ENCODE measurements at places on chromosomes 4 and X. TPM values are rescaled to one million over a fixed set of nuclear protein-coding genes. Genes with fewer than 3 reads are reported as not detected.

The ARX gene
- not detected for total RNA-seq

The NAT8L gene
- not detected for total RNA-seq

DNA sequence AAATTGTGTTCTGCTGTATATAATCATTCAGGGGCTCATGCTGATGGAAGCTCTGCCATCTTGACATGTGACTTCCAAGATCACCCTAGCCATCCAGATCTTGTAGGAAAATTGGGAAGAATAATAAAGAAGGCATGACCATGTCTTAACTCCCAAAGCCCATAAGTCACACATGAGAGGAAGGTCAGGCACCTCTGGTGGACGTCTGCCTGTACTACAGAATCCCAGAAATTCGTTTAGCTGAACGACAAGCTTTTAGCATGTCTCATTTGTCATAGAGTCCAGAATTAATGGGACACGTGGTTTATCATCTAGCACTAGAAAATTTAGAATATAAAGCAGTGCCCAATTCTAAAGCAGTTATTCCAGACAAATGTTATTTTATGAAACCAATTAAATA is 212.7 kb downstream of the CENPC start:
- H3K36me3 ChIP-seq = no peaks in the 10 kb centered on the region
- H3K4me1 ChIP-seq = no peaks in the 10 kb centered on the region
- no peak overlapping the region for H3K27ac ChIP-seq
- no peak for DNase-seq
- no peak overlapping the region for H3K4me3 ChIP-seq

GRCh38 chr4:186348433-186348832 is 82.4 kb downstream of the F11 start:
- no peak overlapping the region for H3K27ac ChIP-seq
- H3K4me3 ChIP-seq = no peak overlapping the region
- no peaks in the 10 kb centered on the region for H3K36me3 ChIP-seq
- no peak for DNase-seq
- no peaks in the 10 kb centered on the region for H3K27me3 ChIP-seq

GRCh38 chr4:141090473-141090872 is 42.8 kb downstream of the RNF150 start:
- no peaks in the 10 kb centered on the region for H3K36me3 ChIP-seq
- no peak overlapping the region for H3K27ac ChIP-seq
- no peak overlapping the region for H3K4me3 ChIP-seq
- no peak for DNase-seq
- H3K27me3 ChIP-seq = no peaks in the 10 kb centered on the region
- no peaks in the 10 kb centered on the region for H3K4me1 ChIP-seq

DNA sequence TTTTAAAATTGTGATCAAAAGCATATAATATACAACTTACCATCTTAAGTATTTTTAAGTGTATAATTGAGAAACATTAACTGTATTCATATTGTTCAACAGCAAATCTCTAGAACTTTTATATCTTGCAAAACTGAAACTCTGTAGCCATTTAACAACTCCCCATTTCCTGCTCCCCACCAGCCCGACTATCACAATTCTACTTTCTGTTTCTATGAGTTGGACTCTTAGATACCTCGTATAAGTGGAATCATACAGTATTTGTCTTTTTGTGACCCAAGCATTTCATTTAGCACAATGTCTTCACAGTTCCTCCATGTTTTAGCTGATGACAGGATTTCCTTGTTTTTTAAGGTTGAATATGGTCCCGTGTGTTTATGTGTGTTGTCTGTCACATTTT is 106.0 kb downstream of the LRBA start:
- H3K4me3 ChIP-seq = no peak overlapping the region
- no peaks in the 10 kb centered on the region for H3K36me3 ChIP-seq
- H3K27ac ChIP-seq = no peak overlapping the region
- no peaks in the 10 kb centered on the region for H3K27me3 ChIP-seq

DNA sequence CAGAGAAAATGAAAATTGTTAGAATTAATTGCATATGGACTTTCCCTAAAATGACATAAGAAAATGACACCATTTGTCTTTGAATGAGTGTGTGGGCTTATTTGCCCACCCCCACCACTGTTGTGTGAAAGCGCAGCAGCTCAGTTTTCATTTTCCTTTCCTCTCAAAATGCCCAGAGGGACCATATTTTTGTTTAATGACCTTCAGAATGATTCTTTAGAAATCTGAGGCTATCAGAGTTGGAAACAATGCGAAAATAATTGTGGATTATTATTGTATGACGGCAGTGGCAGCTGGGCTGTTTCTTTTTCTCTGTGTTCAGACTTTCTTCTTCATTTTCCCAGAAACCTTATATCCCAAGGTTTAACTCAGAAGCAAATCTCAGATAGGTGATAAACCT is 44.6 kb upstream of the TEX13A start:
- no peak for DNase-seq
- H3K4me1 ChIP-seq = no peaks in the 10 kb centered on the region
- H3K4me3 ChIP-seq = no peak overlapping the region
